Dermis lymphatic vessel endothelial cell (primary cell): ENCODE measurements at places on chromosomes 7 and 10. TPM values are rescaled to one million over a fixed set of nuclear protein-coding genes. Genes with fewer than 3 reads are reported as not detected.

Gene EPHB6
- total RNA-seq = under 0.01 TPM in 1 of 2 replicates, not detected in the other

Gene GPNMB
- total RNA-seq = 0.09 and 0.11 TPM in 2 replicates

Gene MACC1
- under 0.01 TPM in 2 replicates for total RNA-seq

Gene SLC18A3
- total RNA-seq = not detected in 2 replicates

Gene RBM48
- 11.7 TPM in 2 replicates for total RNA-seq

Gene MYO1G
- under 0.01 and 0.17 TPM in 2 replicates for total RNA-seq

Gene A1CF
- not detected in 2 replicates for total RNA-seq

Gene TMEM236
- total RNA-seq = 0.17 and 0.43 TPM in 2 replicates

Gene COL26A1
- not detected in 2 replicates for total RNA-seq

Gene MRPS33
- 24.9 and 26.6 TPM in 2 replicates for total RNA-seq

Gene ZDHHC4
- 31.4 and 38.1 TPM in 2 replicates for total RNA-seq

Gene AGMO
- total RNA-seq = 2.5 TPM in 2 replicates

Gene ATOH7
- not detected in 2 replicates for total RNA-seq

Gene BTBD16
- total RNA-seq = not detected in 2 replicates

Gene STAG3
- 0.33 and 0.60 TPM in 2 replicates for total RNA-seq

Gene SEMA3C
- 0.09 and 2.2 TPM in 2 replicates for total RNA-seq

Gene CDHR1
- under 0.01 and 0.09 TPM in 2 replicates for total RNA-seq

Gene TLX1
- total RNA-seq = not detected in 2 replicates

Gene OR2A12
- not detected in 2 replicates for total RNA-seq

Gene CCDC3
- under 0.01 TPM in 1 of 2 replicates, not detected in the other for total RNA-seq

Gene GDF2
- total RNA-seq = not detected in 2 replicates

Gene CLCN1
- total RNA-seq = not detected in 2 replicates

Gene BAZ1B
- 36.2 and 47.1 TPM in 2 replicates for total RNA-seq

Gene RAPGEF5
- 245 and 258 TPM in 2 replicates for total RNA-seq

Gene FAM237B
- total RNA-seq = not detected in 2 replicates

Gene PCLO
- total RNA-seq = 5.0 and 5.3 TPM in 2 replicates

Gene GIMAP2
- total RNA-seq = 33.9 and 42.9 TPM in 2 replicates

Gene CYP2C19
- not detected in 2 replicates for total RNA-seq

Gene LAMB1
- 445 and 485 TPM in 2 replicates for total RNA-seq

Gene SEM1
- 82.2 and 89.7 TPM in 2 replicates for total RNA-seq

Gene GPR15LG
- not detected in 2 replicates for total RNA-seq

Gene AKR1C8
- total RNA-seq = not detected in 2 replicates
